Suprapubic skin (tissue), 4 donors: ENCODE measurements at places on chromosomes 6 and 20.
A peak's percentile ranks its signal among the peaks of the same experiment; 100 is the strongest.

DNA sequence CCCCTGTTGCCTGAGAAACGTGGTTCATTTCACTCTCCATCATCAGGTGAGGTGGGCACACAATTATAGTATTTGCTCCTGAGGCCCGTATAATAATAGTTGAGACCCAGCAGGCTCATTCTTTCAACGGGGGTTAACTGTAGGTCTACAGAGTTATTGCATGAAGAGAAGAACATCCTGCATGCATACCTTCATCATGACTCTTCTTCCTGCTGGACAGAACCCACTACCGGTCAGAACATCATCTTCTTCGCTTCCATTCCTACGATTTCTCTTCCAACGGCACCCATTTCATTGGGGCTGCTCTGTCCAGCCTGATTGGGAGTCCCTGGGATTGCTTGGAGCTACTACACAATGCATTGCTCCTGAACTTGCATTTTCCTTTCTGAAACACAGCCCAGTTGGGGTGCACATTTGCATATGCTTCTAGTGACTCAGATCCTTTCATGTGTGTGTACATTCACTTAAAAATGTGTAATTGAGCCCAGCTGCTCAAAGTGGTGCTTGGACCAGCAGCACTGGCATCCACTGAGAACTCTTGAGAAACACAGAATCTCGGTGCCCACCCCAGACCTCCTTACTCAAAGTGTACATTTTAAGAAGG is 57.4 kb downstream of the SLC24A3 start:
- H3K27me3 ChIP-seq, result no peaks in the 10 kb centered on the region
- H3K36me3 ChIP-seq, result no peaks in the 10 kb centered on the region
- DNase-seq, result no peak
- H3K4me1 ChIP-seq, result peaks cover 8% of the 10 kb centered on the region

DNA sequence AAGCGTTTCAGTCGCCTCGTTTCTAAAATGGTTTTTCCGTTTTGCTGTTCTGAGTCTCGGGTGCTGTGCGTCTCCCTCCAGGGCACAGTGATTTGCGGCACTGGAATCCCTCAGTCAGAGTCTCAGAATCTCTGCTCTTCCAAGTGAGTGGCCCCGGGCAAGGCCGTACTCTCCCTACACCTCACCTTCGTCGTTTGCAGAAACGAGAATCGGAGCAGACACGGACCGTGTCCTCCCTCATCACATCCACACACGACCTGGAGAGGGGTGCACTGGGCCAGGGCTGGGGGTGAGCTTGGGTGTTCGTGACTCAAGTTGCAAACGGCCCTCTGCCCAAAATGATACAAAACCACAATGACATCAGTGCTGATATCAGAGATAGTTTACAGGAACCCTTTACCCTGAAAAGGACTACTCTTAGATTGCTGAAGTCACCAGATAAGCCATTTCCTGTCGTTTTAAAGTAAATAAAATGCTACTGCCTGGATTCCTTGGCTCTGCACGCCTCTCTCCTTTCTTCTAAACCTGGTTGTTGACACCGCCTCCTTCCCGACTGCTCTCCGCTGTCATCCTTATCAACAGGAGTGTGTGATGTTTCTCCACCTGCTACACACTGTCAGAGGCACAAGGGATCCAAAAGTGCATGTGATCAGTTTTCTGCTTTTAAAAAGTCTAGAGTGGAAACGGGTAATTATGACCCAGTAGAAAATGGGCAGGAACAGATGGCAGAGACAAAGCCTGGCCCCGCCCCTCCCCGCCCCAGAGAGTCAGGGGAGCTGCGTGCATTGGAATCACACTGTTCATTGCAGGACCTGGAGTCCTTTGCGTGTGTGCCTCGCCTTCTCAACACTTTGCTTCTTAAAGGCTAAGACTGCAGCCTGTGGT is 38.4 kb downstream of the KIF25 start:
- peak overlapping the region; percentile 79 for H3K27ac ChIP-seq
- H3K27me3 ChIP-seq, result no peaks in the 10 kb centered on the region
- DNase-seq, result peak; percentile 77

DNA sequence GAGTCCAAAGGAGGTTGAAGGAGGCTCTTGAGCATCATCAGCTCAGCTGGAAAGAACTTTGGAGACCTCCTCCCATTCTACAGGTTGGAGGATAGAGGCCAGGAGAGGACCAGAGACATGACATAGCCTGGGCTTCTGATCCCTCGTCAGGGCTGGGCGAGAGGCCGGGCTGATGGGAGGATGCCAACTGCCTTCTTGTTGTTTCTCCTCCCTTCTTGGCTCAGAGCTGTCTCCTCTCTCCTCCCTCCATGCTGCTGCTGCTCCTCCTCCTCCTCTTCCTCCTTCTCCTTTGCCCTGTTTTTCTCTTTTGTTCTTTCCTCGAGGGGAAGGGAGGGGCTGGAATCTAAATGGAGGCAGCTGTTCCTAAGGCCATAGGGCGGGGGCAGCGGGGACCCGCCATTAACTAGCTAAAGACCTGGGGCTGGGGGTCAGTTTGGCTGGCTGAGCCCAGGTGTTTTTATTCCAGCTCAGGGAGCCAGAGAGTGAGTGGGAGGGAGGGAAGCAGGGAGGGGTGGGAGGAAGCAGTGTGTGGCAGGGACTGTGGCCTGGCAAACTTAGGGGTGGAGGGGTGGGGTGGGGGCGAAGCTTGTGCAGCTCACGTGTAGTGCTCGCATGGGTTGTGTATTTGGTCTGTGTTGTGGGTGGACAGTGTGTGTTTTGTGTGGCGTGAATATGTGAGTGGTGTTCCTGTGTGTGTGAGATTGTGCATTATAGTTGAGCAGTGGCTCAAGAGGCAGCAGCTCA is 84.8 kb downstream of the CD40 start:
- no peak overlapping the region for H3K4me3 ChIP-seq
- peaks cover 39% of the 10 kb centered on the region for H3K4me1 ChIP-seq
- H3K27me3 ChIP-seq, result peaks cover 36% of the 10 kb centered on the region
- no peak overlapping the region for H3K27ac ChIP-seq
- no peaks in the 10 kb centered on the region for H3K36me3 ChIP-seq

- DNase-seq, result no peak
- no peak overlapping the region for H3K4me3 ChIP-seq
- H3K36me3 ChIP-seq, result peaks cover 16% of the 10 kb centered on the region
- peaks cover 18% of the 10 kb centered on the region for H3K4me1 ChIP-seq
- H3K27ac ChIP-seq, result peak overlapping the region; percentile 7
Measured at GRCh38 chr20:38985060-38985459, 22.9 kb downstream of the DHX35 start.

GRCh38 chr20:51376111-51376510 is 166.4 kb downstream of the NFATC2 start:
- H3K4me3 ChIP-seq, result no peak overlapping the region
- H3K4me1 ChIP-seq, result peaks cover 14% of the 10 kb centered on the region
- no peak overlapping the region for H3K27ac ChIP-seq
- no peaks in the 10 kb centered on the region for H3K27me3 ChIP-seq
- no peak for DNase-seq

- no peak overlapping the region for H3K27ac ChIP-seq
- H3K4me1 ChIP-seq, result peaks cover 20% of the 10 kb centered on the region
- no peak for DNase-seq
- H3K27me3 ChIP-seq, result no peaks in the 10 kb centered on the region
- no peaks in the 10 kb centered on the region for H3K36me3 ChIP-seq
Measured at GRCh38 chr6:15956205-15957106, 172.4 kb upstream of the MYLIP start.

GRCh38 chr6:96899019-96899418 is 1.3 kb upstream of the NDUFAF4 start:
- peaks cover 34% of the 10 kb centered on the region for H3K4me1 ChIP-seq
- peaks cover 12% of the 10 kb centered on the region for H3K36me3 ChIP-seq
- H3K4me3 ChIP-seq, result peak overlapping the region; percentile 95
- H3K27ac ChIP-seq, result peak overlapping the region; percentile 86
- no peak for DNase-seq
- no peaks in the 10 kb centered on the region for H3K27me3 ChIP-seq

- no peaks in the 10 kb centered on the region for H3K4me1 ChIP-seq
- DNase-seq, result no peak
- no peaks in the 10 kb centered on the region for H3K27me3 ChIP-seq
- H3K36me3 ChIP-seq, result no peaks in the 10 kb centered on the region
Measured at GRCh38 chr6:101013612-101014195, 132.6 kb upstream of the ASCC3 start.

GRCh38 chr6:3522561-3523260 is 65.9 kb upstream of the SLC22A23 start:
- H3K36me3 ChIP-seq, result no peaks in the 10 kb centered on the region
- H3K27ac ChIP-seq, result no peak overlapping the region
- peaks cover 39% of the 10 kb centered on the region for H3K4me1 ChIP-seq
- H3K4me3 ChIP-seq, result no peak overlapping the region
- no peaks in the 10 kb centered on the region for H3K27me3 ChIP-seq
- peak; percentile 29 for DNase-seq

GRCh38 chr6:33577106-33577535 is 3.0 kb downstream of the BAK1 start:
- peaks cover 43% of the 10 kb centered on the region for H3K36me3 ChIP-seq
- peak overlapping the region; percentile 79 for H3K27ac ChIP-seq
- peaks cover 41% of the 10 kb centered on the region for H3K4me1 ChIP-seq
- no peaks in the 10 kb centered on the region for H3K27me3 ChIP-seq
- DNase-seq, result peak; percentile 90
- peak overlapping the region; percentile 16 for H3K4me3 ChIP-seq

GRCh38 chr6:20564269-20564668 is 30.0 kb downstream of the CDKAL1 start:
- DNase-seq, result no peak
- no peaks in the 10 kb centered on the region for H3K27me3 ChIP-seq
- no peaks in the 10 kb centered on the region for H3K36me3 ChIP-seq
- no peak overlapping the region for H3K4me3 ChIP-seq
- H3K27ac ChIP-seq, result no peak overlapping the region

- H3K27me3 ChIP-seq, result no peaks in the 10 kb centered on the region
- H3K27ac ChIP-seq, result no peak overlapping the region
- DNase-seq, result no peak
- peaks cover 82% of the 10 kb centered on the region for H3K4me1 ChIP-seq
Measured at GRCh38 chr6:37826188-37826587, 6.7 kb downstream of the ZFAND3 start.

- H3K4me1 ChIP-seq, result peaks cover 25% of the 10 kb centered on the region
- peaks cover 8% of the 10 kb centered on the region for H3K27me3 ChIP-seq
- no peaks in the 10 kb centered on the region for H3K36me3 ChIP-seq
- DNase-seq, result no peak
- no peak overlapping the region for H3K4me3 ChIP-seq
Measured at GRCh38 chr20:57056651-57057050, 209.8 kb downstream of the BMP7 start.

DNA sequence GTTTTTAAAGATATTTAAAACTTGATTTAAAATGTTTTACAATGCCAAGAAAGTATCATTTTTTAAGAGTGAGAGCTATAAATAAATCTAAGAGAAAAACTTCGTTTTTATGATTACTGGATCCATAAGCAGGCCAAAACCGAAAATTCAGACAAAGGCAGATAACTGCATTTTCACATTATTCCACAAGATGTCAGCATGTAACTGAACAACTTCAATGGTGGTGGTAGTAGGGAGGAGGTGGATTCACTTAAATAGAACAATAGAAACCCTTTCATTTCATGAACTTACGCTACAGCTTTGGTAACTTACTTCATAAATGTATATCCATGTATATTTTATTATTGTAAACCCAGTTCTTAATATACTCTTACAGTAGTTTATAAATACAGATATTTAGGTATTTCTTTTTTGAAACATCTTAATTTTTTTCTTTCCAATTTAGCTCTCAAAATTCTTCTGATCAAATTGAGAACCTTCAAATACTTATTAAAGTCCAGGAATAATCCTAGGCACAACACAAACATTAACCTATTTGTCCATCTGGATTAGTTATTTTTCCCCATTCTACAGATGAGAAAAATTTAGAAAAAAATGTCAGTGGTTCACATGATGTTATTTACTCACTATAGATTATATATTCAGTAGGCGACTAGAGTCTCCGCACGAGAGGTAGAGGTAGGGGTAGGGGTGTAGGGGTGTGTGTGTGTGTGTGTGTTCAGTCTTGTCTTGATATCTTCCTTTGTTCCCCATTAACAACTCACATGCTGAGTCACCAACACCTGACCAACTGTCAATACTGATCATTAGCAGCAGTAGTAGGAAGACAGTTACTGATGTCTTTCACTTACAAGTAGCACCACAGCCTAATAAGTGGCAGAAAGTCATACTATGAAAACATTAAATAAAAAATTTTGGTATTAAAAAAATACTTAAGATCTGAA is 111.5 kb downstream of the ARHGAP18 start:
- peaks cover 4% of the 10 kb centered on the region for H3K4me1 ChIP-seq
- H3K27me3 ChIP-seq, result no peaks in the 10 kb centered on the region
- H3K27ac ChIP-seq, result no peak overlapping the region
- DNase-seq, result no peak
- H3K4me3 ChIP-seq, result no peak overlapping the region

DNA sequence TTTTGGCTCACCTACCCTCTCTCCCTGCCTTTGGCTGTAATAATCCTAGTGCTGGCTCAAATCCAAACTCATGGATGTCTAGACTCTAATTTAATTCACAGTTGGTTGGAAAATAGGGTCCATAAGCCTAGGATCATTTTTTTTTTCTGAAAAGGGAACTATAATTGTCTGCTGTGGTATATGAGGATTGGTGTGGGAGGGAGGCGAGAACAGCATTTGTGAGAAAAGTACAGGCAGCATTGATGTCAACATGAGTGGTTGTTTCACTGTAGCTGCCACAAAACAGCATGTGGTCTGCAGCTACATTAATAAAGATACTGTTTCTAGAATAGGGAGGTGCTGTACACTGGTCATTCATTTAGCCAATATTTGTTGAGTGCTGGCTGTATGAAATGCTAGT is 18.6 kb upstream of the POLR1H start:
- no peak for DNase-seq
- H3K4me3 ChIP-seq, result no peak overlapping the region
- no peaks in the 10 kb centered on the region for H3K4me1 ChIP-seq

DNA sequence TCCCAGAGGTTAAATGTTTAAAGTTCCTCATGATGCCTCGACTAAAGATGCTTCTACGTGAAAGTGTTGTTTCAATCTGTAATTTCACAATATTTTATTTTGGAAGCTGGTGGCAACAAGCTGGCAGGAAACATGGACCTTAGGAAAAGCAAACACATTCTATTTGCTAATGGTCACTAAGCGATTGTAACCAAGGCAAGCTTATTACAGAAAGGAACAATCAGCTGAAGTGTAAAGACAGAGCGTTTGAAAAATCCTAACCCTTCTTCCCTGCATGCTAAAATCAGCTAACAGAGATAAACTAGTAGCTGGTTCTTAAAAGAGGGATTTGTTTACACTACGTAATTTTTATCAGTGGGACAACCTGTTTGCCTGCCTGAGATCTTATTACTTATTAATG is 50.0 kb downstream of the IL20RA start:
- no peaks in the 10 kb centered on the region for H3K36me3 ChIP-seq
- DNase-seq, result no peak
- H3K27ac ChIP-seq, result no peak overlapping the region

GRCh38 chr6:52403627-52404026 is 16.5 kb upstream of the EFHC1 start:
- H3K4me1 ChIP-seq, result peaks cover 13% of the 10 kb centered on the region
- H3K27ac ChIP-seq, result no peak overlapping the region
- H3K4me3 ChIP-seq, result no peak overlapping the region
- DNase-seq, result no peak
- H3K27me3 ChIP-seq, result peaks cover 5% of the 10 kb centered on the region

- H3K36me3 ChIP-seq, result no peaks in the 10 kb centered on the region
- H3K27ac ChIP-seq, result no peak overlapping the region
- DNase-seq, result no peak
- no peak overlapping the region for H3K4me3 ChIP-seq
Measured at GRCh38 chr20:25706793-25707192, 10.1 kb upstream of the ZNF337 start.
